ENCODE measurements at places on chromosomes 12 and 14.
A peak's percentile ranks its signal among the peaks of the same experiment; 100 is the strongest.

- DNase-seq: no peak
Measured at GRCh38 chr12:125225641-125226040, 160.4 kb downstream of the AACS start.

GRCh38 chr12:25839470-25839869 lies 119.0 kb upstream of the RASSF8 start:
- no peak for DNase-seq

DNA sequence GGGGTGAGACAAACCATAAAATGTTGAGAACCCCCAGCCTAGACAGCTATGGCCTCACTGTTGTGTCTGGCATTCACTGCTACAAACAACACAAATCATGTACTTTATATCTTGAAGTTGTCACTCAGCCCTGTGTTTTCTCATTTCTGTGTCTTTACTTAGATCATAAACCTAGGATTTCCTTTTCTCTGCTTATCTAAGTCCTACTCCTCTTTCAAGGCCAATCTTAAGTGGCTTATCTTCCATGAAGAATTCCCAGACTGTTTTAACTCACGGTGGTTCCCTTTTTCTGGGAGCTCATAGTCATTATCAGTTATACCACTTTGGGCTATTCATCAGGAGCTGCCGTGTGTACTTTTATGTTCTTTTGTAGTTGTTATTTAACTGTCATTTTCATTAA lies 42.1 kb downstream of the FLRT2 start:
- DNase-seq: no peak

GRCh38 chr12:116759783-116760621 lies 21.9 kb downstream of the RNFT2 start:
- DNase-seq: no peak

- no peak for DNase-seq
Measured at GRCh38 chr14:102823546-102823945, 46.3 kb downstream of the TRAF3 start.

DNA sequence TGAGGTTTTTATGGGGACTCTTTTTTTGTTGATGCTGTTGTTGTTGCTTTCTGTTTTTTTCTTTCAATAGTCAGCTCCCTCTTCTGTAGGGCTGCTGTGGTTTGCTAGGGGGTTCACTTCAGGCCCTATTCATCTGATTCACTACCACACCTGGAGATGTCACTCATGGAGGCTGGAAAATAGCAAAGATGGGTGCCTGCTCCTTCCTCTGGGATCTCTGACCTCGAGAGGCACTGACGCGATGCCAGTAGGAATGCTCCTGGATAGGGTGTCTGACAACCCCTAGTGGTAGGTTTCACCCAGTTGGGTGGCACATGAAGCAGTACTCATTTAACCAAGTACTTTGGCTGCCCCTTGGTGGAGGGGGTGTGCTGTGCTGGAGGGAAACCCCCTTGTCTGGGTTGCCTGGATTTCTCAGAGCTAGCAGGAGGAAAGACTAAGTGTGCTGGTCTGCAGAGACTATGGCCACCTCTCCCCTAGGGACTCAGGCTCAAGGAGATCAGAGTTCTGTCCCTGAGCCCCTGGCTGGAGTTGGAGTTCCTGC lies 745.5 kb downstream of the TMTC2 start:
- no peak for DNase-seq

- no peak for DNase-seq
Measured at GRCh38 chr12:104686196-104686595, 229.4 kb downstream of the CHST11 start.

DNA sequence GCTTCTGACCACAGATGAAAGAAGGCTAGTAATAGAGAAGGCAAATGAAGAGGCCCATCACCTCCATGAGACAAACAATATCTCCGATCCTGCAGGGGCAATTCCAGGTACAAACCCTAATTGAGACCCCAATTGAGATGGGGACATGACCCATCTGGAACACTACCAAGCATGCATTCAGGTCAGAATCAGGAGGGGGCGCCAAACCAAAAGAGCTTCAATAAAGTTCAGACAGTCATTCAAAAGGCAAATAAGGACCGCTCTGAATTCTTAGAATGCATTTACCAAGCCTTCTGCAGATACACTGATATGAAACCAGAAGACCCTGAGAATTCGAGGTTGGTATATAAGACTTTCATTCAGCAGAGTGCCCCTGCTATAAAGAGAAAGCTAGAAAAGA lies 10.2 kb upstream of the EDDM3B start:
- no peak for DNase-seq

DNA sequence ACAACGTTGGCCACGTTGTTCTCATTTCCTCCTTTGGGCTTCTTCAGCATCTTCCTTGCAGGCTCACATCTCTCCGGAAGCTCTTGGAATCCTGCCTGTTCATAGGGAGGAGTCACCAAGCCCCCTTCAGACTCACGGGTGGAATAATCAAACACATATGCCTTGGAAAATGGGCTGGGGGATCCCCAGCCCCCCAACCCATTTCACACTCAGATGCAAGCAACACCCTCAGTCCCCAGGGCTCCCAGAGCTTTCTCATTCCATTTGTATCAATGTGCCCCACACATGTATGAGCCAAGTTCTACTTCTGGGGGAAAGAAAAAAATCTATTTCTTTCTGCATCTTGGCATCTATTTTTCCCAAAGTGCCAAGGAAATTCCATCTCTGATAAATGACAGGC lies 33.1 kb downstream of the WSCD2 start:
- DNase-seq: no peak

- no peak for DNase-seq
Measured at GRCh38 chr14:101074196-101075024, 170.9 kb upstream of the RTL1 start.

- DNase-seq: no peak
Measured at GRCh38 chr12:56206452-56207166, 15.1 kb downstream of the RNF41 start.

DNA sequence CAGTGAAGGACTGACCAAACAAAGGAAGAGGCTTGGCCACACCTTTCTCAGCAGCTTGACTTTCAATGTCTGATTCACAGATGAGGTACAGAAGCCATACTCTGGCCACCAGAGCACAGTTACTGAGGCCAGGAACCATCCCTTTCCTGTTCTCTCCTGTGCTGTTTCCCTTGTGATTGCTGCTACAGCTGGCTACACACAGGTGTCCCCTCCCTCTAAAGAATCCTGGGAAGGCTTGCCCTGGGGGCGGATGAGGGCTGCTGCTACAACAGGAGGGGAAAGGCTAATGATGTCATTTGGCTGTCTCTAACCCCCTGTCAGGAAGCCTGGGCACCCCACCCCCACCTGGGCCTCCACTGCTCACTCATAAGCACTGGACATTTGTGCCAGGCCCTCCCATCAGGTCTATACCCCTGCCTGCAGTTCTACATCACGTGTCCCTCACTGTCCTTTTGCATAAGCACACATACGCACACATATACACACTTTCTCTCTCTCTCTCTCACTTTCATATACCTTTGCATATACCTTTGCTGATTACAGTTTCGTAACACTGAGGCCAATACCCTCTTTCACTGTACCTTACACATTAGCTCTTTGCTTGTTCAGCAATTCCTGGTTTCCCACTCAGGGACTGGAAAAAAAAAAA lies 41.4 kb downstream of the PRPF40B start:
- DNase-seq: no peak

GRCh38 chr12:78004249-78005093 lies 173.8 kb downstream of the NAV3 start:
- no peak for DNase-seq

GRCh38 chr14:29273513-29273912 lies 506.9 kb downstream of the FOXG1 start:
- DNase-seq: no peak

GRCh38 chr12:75814851-75815754 lies 216.5 kb downstream of the PHLDA1 start:
- DNase-seq: no peak

GRCh38 chr14:100708425-100709288 lies 18.0 kb upstream of the DLK1 start:
- DNase-seq: no peak

- no peak for DNase-seq
Measured at GRCh38 chr12:25101092-25101445, 93.9 kb downstream of the DNAI7 start.

DNA sequence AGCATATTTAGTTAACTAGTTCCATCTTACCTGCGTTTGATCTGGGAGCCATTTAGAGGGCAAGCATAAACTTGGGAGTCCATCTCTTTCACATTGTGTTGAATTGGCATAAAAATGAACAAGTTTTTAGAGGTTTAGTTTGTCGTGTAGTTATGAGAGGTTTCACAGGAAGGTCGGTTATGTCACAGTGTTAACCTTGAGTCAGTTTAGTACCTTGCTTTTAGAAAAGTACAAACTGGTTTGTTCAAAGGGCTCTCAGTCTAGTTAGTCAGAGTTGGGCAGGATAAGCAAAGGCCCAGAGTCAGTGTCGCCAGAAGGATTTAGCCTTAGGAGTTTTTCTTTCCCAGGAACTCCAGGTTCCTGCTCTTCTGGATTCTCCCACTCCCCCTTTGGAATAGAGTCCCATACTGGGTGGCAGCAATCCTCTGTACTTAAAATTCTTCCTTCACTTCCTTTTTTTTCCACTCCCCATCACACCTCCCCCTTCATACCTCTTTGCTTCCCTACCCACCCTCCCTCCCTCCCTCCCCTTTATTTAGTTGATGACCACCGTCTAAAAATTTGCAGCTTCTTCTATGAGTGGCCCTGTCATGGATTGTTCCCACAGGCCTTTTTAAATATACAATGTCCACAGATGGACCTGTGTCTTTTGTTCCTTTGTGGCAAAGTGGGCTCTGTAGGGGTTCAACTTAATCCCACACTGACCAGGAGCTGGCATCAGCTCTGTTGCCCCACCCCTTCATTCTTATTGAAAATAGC lies 12.1 kb downstream of the PCBP2 start:
- no peak for DNase-seq

DNA sequence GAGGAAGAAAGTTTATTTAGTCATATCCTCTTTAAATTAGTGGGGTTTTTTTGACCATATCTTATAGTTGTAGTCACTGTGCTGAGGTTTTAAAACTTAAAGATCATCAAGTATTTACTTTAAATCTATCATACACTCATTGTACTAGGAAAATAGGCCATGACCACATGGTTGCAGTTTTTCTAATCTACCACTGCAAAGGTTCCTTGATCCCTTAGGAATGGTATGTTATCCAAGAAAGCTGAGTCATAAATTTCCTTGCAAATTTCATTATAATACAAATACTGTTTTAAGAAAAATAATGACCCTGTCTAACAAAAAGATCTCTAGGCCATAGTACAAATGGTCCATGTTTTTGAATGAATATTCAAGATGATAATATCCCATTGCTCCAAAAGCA lies 74.7 kb downstream of the DBX2 start:
- DNase-seq: no peak

GRCh38 chr14:64196814-64197411 lies 97.3 kb downstream of the ESR2 start:
- DNase-seq: no peak

DNA sequence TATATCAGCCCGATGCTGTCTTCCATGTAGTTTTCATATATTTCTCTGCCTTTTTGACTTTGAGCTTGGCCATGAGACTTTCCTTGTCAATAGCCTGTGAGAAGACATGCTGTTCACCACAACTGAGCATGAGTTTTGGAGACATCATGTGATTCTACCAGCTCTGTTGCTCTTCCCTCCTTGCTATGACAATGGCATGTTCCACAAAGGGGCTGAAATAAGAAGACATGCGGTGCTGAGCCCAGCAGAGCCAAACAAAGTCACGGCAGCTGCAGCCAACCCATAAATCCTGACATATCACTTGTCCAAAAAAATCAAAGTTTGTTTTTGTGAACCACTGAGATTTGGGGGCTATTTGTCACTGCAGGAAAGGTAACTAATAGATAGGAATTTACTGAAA lies 343.4 kb upstream of the KITLG start:
- no peak for DNase-seq

- no peak for DNase-seq
Measured at GRCh38 chr12:55664826-55665225, 28.1 kb downstream of the OR10P1 start.

- DNase-seq: no peak
Measured at GRCh38 chr12:2960390-2960956, 1.3 kb downstream of the TEAD4 start.

DNA sequence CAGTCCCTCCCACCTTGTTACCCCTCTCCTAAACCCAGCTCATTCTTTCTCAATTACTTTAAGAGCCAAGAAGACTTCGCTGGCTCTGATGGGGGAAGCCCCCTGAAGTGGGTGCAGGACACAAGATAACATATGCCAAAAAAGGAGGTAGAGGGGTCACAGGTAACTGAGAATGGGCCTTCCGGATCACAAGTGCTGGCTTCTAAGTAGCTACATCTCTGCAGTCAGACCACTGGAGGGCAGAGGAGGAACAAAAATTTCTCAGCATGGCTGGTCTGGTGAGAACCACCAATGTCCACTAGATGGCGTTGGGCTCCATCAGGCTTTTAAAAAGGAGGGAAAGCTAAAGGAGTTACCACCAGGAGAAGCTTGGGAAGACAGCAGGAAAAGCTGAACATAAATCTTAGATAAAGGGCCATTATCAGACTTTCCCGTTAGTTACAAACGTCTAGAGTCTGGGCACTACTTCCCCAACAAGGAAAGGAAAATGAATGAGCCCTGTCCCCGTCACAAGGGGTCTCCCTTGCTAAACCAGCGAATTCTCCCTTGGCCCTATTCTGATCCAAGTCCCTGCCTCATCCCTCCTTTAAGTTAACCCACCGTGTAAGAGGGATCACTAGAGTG lies 11.6 kb upstream of the CDH24 start:
- peak; percentile 30 for DNase-seq

DNA sequence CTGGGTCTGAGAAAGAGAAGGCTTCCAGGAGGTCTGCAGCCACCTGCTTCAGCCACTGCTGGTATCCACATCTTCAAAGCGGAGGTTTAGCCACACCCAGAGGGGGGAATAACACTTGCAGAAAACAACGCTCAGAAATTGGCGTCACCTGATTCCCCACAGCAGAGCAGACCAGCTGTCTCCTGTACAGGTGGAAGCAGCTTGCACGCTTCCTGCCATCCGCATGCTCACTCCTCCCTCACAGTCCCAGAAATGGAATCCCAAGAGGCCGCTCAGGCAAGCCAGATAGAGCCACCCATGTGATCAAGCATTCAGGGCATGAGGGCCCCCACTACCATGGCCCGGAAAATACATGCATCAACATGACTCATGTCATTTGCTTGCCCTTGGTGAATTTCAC lies 112.2 kb upstream of the DIO3 start:
- no peak for DNase-seq

- no peak for DNase-seq
Measured at GRCh38 chr12:110337912-110338710, 57.1 kb downstream of the ATP2A2 start.

DNA sequence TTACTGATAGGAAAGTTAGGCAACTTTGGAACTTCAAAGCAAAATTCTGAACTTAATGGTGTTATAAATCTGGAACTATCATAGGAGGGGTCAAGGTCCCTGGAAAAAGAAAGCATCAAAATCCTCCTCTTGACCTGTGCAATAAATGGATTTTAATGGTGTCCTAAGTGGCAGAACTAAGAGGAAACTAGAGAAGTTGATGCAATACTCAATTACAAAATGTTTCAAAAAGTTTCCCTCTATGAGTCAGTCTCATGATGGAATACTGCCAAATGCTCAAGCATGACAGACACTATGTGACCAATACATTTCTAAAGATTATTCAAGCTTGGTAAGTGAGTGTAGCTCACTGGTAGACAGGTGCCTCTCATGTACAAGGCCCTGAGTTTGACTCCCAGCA lies 47.7 kb upstream of the ERGIC2 start:
- no peak for DNase-seq

Data from stimulated activated CD4-positive, alpha-beta T cell treated with anti-CD3 and anti-CD28 coated beads, Interleukin-15, amount 100 ng/mL, for 1 hour (primary cell).